ENCODE measurements at places on chromosomes 2 and 18.
A peak's percentile ranks its signal among the peaks of the same experiment; 100 is the strongest.

DNA sequence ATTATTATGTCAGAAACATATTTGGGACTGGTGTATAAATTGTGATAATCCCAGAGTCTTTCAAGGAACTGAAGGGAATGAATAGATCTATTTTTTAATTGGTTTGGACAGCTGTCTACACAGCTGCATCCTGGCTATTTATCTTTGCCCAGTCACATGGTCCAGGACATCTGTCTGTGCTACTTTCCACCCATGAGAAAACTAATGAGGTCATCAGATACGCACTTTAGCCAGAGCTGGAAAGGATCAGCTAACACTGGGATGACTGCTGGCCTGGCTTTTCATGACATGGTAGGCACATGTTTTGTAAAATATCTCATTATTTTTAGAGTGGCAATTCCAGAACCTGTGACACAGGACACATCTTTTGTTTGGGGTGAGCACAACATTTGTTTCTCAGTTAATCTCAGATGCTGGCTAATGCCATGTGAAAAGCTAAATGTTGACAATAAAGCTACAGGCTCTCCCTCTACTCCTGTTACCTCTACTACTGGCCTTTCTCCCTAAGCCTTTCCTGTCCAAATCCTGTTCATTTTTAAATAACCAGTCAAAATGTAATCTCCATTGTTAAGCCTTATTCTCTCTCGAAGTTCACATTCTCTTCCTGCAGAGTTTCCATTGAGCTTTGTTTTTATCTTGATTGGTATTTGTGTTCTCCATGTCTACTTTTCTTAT lies 500.7 kb downstream of the RIT2 start:
- peak; percentile 85 for DNase-seq

GRCh38 chr2:25558262-25558661 lies 115.1 kb downstream of the DTNB start:
- DNase-seq = no peak

- no peak for DNase-seq
Observed at GRCh38 chr2:202196727-202197126, 41.7 kb downstream of the SUMO1 start.

DNA sequence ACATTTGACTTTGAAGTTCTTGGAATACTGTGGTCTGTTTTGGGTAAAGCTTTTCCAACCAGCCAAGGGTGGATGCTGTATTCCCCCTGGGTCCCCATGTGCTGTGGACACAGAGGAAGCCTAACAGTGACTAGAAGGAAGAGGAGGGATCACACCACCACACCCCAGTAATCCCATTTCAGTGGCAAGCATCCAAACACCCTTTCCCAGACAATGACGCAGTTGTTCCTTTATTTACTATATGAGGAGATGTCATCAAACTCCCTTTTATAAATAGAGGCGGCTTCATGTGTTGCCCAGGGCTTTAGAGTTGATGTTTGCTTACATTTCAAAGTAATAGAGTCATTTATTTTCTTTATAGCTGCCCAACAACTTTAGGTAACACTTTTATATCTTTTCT lies 959.4 kb upstream of the GYPC start:
- no peak for DNase-seq

GRCh38 chr18:51125976-51126375 lies 71.5 kb downstream of the MEX3C start:
- no peak for DNase-seq

GRCh38 chr2:241161646-241162281 lies 11.5 kb downstream of the PPP1R7 start:
- no peak for DNase-seq

GRCh38 chr2:136496966-136497365 lies 268.4 kb upstream of the THSD7B start:
- DNase-seq = no peak

DNA sequence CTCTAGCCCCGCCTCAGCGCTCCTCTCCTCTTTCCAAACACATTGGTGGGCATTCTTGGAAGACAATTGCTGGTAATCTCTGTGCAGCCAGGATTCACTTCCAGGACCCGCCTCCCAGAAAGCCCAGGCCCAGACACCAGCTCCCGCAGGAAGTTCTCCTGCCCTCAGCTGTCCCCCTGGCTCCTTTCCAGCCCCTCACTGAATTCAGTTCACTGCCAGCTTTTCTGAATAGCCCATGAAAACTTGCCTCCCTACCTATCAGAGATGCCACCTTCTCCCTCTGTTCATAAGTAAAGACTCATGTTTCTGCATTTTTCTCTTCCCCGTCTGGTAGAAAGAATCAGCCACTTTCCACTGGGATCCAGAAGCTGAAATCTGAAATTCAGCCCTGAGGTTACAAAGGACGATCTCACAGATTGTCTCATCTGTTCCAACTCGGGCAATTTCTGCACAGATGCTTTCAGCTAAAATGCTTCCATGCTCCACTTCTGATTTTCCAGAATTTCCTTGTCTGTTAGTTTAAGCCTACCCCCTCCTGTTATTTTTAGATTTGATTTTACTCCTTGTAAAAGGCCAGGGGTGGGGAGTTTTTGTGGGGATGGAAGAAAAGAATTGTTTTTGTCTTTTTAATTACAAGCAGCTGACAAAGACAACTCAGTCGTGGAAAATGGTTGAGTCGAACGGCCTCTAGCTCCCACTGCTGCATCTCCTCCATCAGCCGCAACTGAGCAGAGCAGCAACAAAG lies 98.1 kb downstream of the SP3 start:
- peak; percentile 66 for DNase-seq

DNA sequence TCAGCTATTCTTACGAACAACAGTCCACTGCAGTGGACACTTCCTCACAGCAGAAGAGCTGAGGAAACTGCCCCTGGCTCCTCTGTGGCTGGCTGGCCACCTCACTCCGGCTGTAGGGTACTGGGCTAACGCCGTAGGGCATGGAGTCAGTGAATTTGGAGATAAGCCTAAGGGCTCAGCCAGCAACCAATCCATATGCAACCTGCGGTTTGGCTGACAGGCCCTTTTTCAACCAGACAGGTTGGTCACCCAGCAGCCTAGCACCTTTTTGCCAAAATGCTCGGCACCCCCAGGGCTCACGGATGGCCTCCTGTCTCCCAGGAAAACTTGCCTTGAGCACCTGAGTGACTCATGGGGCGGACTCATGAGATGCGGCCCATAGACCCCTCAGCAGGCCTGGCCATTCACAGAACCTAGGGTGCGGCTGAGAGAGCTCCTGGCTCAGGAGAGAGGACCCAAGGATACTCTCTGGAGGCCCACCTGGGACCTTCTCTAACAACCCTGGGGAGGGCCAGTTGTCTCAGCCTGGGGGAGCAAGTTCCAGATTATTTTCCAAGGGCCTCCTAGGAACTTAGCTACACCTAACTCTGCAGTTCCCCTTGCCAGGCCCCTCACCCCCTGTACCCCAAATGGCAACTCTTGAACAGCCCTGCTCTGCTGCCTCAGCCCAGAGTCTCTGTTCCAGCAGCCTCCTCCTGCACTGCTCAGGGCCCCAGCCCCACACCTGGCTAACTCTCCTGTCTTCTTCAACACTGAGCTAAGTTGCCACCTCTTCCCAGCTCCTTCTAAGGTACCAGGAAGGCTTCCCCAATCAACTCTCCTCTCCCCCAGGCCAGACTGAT lies 252.1 kb downstream of the CYP26B1 start:
- peak; percentile 41 for DNase-seq

DNA sequence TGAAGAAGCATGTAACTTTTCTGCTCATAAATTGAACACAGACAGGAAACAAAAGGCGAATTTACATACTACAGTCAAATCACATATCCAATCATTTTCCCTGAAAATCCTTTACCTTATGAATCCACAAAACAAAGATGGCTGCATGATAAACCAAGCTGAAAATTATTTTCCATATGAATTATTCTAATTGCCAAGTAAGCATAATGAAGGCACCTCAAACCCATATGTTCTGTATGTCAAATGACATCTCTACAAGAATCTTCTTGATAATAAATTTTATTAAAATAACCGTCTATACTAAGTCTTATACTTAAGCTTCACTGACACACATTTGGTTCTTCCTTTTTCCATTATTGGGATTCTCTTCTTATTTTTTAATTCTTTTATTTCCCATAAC lies 1242.6 kb downstream of the CNTNAP5 start:
- no peak for DNase-seq

GRCh38 chr2:144753416-144753815 lies 233.5 kb upstream of the ZEB2 start:
- DNase-seq = no peak

DNA sequence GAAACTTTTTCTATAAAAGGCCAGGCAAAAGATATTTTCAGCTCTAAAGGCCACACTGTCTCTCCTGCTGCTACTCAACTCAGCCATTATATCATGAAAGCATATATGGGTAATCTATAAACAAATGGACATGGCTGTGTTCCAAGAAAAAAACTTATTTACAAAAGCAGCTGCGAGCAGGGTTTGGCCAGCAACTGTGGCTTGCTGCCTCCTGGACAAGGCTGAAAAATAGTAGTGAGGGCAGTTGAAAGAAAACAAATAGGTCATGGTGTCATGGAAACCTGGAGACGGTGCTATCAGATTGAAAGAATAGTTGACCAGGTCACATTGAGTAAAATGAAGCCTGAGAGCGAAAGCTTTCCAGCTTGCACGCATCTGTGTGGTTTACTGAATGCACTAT lies 89.2 kb upstream of the LRATD1 start:
- no peak for DNase-seq

GRCh38 chr2:63581298-63581961 lies 6.8 kb downstream of the WDPCP start:
- DNase-seq = no peak

DNA sequence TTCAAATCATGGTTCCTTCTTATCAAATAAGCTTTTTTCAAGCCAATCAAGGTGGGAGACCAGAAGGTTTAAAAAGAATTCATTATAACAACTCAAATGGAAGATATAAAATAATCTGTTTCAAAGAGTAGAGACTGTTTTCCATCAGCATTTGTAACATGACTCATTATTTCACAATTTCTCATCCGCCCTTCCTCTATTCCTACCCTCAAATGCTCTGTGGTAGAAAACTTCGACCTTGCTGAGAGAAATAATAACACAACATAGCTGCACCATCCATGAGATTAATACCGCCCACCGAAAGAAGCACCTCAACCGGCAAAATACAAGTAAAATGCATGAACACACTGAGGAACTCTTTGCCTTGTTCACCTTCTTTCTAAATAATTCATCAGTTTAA lies 2039.2 kb upstream of the CELF4 start:
- no peak for DNase-seq

- DNase-seq = no peak
Observed at GRCh38 chr18:41418598-41418997, 536.4 kb upstream of the PIK3C3 start.

DNA sequence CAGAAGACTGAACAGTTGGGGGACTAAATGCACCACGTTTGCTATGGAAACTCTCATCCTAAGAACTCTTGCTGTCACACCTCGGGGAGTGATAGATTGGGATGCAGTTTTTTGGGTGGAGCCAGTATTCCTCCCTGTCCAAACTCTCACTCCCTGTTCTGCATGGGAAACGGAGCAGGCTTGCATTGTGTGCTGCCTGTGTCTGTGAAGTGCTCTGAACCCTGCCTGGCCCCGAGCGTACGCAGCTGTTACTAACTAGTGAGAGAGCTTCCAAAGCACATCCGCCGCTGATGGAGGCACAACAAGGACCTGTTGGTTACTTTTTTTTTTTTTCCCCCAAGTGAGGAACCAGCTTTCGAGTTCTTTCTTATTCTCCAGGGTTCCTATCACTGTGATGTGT lies 195.5 kb downstream of the ANAPC1 start:
- DNase-seq = no peak

DNA sequence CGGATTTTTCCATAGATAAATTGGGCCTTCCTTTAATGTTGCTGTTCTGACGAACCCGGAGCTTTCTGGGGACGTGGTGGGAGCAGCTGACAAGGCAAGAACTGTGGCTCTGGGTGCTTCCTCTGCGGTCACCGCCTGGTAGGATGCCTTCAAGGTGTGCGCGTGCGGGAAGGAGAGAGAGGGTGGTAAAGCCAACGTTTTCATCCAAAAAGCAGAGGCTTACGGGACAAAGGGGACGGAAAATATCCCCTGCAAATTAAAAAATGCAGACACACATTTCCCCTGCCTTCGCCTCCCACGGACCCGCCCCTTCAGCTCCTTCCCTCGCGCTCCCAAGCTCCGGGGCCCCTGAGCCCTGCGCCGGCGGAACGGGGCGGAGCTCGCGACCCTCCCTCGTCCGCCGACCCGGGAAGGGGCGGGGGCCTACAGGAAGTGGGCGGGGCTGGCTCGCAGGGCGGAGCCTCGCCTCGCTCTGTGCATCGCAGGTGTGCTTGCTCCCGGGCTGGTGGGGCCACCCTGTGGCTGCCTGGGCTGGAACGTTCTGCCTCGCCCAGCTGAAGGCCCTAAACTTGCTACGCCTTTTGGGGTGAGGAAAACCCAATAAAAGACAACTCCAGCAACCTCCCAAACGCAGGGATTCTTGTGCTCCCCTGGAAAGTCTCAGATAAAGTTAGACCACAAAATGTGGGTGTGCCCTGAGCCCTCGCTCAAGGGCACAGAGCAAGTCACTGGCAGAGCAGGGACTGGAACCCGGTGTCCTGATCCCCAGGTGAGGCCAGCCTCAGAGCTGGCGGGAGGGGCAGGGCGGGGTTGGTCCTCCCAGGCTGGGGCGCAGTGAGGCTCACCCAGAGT lies 25.4 kb upstream of the SLC66A3 start:
- no peak for DNase-seq

- no peak for DNase-seq
Observed at GRCh38 chr2:146414456-146414855, 1430.4 kb upstream of the ACVR2A start.

DNA sequence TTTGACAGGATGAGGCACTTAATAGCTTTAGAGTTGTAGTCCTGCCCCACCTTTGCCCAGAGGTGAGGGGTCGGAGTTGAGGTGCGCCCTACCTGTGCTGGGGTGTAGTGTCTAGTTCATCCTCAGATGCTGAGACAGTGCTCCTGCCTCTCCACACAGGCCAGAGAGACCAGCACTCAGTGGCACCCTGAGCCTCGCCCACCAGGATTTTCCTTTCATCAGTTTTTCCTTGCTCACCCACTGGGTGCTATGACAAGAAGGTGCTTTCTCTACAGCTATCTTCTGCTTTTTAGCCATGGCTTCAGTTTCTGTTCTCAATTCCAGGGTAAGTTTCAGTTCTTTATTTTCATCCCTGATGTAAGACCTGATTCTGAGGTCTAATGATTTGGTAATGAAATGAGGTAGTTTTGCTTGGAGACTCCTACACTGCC lies 16.8 kb upstream of the TMEM131 start:
- no peak for DNase-seq

- no peak for DNase-seq
Observed at GRCh38 chr2:8148260-8149006, 533.4 kb upstream of the ID2 start.

DNA sequence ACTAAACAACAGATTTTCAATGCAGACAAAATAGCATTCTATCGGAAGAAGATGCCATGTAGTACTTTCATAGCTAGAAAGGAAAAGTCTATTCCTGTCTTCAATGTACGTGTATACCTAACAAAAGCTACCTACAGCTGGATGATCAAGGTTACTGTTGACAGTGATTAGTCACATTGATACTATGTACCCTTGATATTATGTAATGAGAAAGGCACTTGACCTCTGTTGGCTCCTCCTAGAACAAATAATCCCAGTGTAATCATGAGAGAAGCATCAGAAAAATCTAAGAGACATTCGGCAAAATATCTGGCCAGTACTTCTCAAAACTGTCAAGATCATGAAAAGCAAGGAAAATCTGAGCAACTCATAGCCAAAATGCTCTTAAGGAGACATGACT lies 44.4 kb upstream of the LRRTM4 start:
- DNase-seq = no peak

Measured in NCI-H2171 treated with DMSO at 0.1 percent for 48 hours (cell line).